Naive thymus-derived CD4-positive, alpha-beta T cell (primary cell): ENCODE measurements at places on chromosomes 11 and 22. TPM values are rescaled to one million over a fixed set of nuclear protein-coding genes. Genes with fewer than 3 reads are reported as not detected.
A peak's percentile ranks its signal among the peaks of the same experiment; 100 is the strongest.

DNA sequence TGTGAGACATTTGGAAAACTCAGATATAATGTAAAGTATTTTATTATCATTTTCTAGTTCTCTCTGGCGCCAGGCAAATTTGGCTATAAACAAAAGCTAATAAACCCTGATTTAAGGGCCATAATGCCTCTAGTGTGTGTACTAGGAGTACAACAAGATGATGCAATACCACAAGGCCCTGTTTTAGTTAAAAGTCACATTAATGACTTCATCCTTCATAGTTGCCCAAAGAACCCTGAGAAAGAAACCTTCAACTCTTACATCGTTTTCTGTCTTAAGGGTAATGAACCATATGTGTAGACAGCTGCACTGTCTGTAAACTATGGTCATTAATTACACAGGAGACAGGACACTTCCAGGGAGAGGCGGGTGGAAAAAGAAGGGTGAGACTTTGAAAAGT lies 538.4 kb downstream of the FAM181B start:
- no peaks in the 10 kb centered on the region for H3K36me3 ChIP-seq
- H3K4me3 ChIP-seq: no peak overlapping the region
- DNase-seq: no peak
- no peaks in the 10 kb centered on the region for H3K4me1 ChIP-seq

DNA sequence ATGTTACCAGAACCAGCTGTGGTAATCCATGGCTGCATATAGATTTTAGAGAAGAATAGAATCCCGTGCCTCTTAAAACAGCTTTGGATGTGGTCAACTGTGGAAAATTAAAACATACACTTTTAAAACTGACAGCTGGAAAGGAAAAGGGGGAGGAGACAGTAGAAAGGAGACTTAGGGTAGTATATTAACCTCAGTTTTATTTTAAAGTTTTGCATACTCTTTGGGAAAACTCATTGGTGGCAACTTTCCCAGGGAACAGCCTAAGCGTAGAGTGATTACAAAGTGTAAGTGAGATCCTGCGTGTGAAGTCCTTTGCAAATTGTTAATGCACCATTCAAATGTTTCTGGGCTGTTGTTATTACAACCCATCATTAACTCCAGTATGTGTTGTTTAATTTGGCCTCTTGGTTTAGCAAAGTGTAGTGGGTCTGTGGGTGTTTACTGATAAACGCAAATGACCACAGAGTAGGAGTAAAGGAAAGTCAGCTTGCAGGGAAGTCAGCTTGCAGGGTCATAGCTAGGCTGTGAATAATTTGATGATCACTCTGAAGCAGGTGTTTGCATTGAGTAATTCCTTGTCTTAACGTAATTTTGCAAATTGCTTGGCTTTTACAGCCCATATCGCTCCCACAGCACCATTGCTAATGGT lies 88.0 kb upstream of the DBX1 start:
- no peak overlapping the region for H3K27ac ChIP-seq
- no peak overlapping the region for H3K4me3 ChIP-seq
- H3K4me1 ChIP-seq: no peaks in the 10 kb centered on the region
- no peaks in the 10 kb centered on the region for H3K27me3 ChIP-seq
- no peak for DNase-seq
- no peaks in the 10 kb centered on the region for H3K36me3 ChIP-seq

- H3K4me3 ChIP-seq: no peak overlapping the region
- no peak for DNase-seq
- no peak overlapping the region for H3K27ac ChIP-seq
- H3K36me3 ChIP-seq: no peaks in the 10 kb centered on the region
Measured at GRCh38 chr11:130545449-130546072, 97.1 kb downstream of the ADAMTS15 start.

DNA sequence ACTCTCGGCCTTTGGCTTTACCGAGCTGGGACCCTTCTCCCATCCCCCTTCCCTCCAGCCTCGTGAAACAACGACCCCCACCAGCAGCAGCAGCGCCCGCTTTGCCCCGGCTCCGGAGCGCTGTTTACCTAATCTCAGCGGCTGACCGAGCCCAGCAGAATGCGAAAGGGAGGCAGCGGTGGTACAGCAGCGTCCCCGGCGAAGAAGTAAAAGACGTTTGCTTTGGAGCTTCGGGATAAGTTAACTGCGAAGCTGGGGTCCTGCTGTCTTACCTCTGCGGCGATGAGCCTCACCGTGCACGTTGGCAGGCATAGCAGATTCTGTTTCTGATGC lies 2.0 kb upstream of the LARGE1 start:
- H3K4me3 ChIP-seq: peak overlapping the region; percentile 46
- DNase-seq: no peak
- H3K27ac ChIP-seq: no peak overlapping the region
- peaks cover 14% of the 10 kb centered on the region for H3K4me1 ChIP-seq
- H3K27me3 ChIP-seq: peaks cover 4% of the 10 kb centered on the region

DNA sequence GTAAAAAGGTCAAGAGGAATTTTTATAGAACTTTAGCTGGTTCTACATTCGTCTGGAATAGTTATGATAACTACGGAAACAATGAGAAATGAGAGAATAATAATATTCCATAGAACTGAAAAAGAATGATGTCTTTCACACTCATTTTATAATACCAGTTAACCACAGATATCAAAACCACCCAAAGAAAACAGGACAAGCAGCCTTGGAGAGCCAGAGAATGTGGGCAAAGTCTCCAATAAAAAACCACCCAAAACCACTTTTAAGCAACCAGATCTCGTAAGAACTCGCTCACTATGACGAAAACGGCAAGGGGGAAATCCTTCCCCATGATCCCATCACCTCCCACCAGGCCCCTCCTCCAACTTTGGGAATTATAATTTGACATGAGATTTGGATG lies 60.8 kb downstream of the ARHGAP32 start:
- H3K4me1 ChIP-seq: no peaks in the 10 kb centered on the region
- no peak overlapping the region for H3K4me3 ChIP-seq
- no peak overlapping the region for H3K27ac ChIP-seq
- H3K36me3 ChIP-seq: no peaks in the 10 kb centered on the region
- no peaks in the 10 kb centered on the region for H3K27me3 ChIP-seq
- DNase-seq: no peak

GRCh38 chr22:28743852-28744251 lies 2.0 kb downstream of the HSCB start:
- H3K4me1 ChIP-seq: peaks cover 9% of the 10 kb centered on the region
- no peak overlapping the region for H3K27ac ChIP-seq
- no peak overlapping the region for H3K4me3 ChIP-seq
- H3K36me3 ChIP-seq: peaks cover 3% of the 10 kb centered on the region
- DNase-seq: no peak

DNA sequence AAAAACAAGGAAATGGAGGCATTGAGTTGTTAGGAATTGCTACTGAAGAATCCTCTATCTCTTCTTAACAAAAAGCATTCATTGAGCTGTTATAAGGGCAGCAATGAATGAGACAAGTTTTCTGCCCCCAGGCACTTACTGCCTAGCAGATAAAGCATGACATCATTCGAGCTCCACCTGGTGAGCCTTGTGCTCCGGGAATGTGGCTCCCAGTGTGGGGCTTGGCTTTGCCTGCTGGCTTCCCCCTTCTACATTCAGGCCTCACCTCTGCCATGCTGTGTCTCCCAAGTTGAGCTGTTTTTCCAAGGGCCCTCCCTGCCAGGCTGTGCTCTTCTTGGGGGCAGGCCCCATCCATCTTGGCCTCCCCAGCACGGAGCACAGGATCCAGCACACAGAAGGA lies 56.9 kb upstream of the EIF3D start:
- H3K36me3 ChIP-seq: no peaks in the 10 kb centered on the region
- no peak for DNase-seq
- H3K27me3 ChIP-seq: no peaks in the 10 kb centered on the region
- no peaks in the 10 kb centered on the region for H3K4me1 ChIP-seq
- no peak overlapping the region for H3K27ac ChIP-seq

- H3K27ac ChIP-seq: no peak overlapping the region
- H3K4me3 ChIP-seq: no peak overlapping the region
- H3K4me1 ChIP-seq: peaks cover 14% of the 10 kb centered on the region
- no peak for DNase-seq
- H3K36me3 ChIP-seq: no peaks in the 10 kb centered on the region
Measured at GRCh38 chr22:29078036-29078868, 5.4 kb downstream of the KREMEN1 start.

GRCh38 chr11:32838505-32839274 lies 9.0 kb downstream of the PRRG4 start:
- H3K36me3 ChIP-seq: no peaks in the 10 kb centered on the region

Gene LRRC32
- total RNA-seq: not detected

Gene TRPM5
- 0.81 TPM for total RNA-seq

Gene SAA1
- not detected for total RNA-seq

Gene CDC42EP1
- 0.89 and 1.4 TPM in 2 replicates for total RNA-seq
